Activated T-cell treated with anti-CD3 and anti-CD28 coated beads, Interleukin-2, amount 50 U/mL, for 72 hours (primary cell): ENCODE measurements at places on chromosomes 4 and X.

- DNase-seq: no peak
These were observed 9.0 kb upstream of the HNRNPD start for GRCh38 chr4:82382751-82383150.

DNA sequence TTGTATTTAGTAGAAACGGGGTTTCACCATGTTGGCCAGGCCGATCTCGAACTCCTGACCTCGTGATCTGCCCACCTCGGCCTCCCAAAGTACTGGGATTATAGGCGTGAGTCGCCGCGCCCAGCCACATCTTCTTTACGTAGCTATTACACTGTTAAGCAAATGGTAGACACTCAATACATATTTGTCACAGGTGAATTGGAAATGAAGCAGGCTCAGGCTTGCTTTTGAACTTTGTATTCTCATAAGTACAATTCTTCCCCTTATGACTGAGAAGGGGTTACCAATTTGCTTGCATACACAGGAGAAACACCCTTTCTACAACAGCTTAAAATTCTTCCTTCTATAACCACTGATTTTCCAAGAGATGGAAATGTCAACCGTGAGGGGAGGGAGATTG, 787 bp upstream of the SRPX2 start:
- DNase-seq: no peak

GRCh38 chr4:102259702-102260101, 85.6 kb downstream of the SLC39A8 start:
- DNase-seq: no peak

DNA sequence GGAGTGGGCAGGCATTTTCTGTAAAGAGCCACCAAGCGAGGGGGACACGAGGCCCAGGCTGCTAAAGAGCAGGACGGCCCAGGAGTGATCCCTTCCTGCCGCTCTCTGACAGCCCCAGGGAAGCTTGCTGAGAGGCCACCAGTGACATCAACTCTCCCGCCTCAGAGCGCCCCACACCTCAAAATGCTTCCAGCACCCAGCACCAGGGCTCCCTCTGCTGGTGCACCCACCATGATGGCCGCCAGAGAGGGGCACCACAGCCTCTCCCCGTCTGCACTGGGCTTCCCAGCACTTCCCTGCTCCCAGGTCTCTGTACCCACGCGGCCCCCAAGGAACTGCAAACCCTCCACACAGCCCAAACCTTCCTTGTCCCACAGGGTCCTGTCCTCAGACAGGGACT, 40.4 kb downstream of the GAK start:
- peak; percentile 20 for DNase-seq

DNA sequence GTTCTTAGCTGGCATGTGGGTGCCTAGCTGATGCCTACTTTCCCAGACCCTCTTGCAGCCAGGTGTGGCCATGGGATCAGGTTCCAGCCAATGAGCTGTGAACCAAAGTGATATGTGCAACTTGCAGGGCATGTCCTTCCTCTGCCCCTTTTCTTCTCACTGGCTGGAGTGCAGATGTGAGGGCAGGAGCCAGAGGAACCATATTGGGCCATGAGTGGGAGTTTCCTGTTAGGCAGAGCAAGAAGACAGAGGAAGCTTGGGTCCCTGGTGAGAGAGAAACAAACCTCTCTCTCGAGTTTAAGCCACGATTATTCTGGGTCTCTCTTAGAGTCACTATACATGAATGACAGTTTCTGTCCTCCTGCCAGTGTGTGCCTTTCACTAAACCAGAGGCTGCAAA, 120.4 kb upstream of the STX18 start:
- DNase-seq: no peak

- DNase-seq: no peak
These were observed 319.1 kb upstream of the EMCN start for GRCh38 chr4:100836929-100837328.

DNA sequence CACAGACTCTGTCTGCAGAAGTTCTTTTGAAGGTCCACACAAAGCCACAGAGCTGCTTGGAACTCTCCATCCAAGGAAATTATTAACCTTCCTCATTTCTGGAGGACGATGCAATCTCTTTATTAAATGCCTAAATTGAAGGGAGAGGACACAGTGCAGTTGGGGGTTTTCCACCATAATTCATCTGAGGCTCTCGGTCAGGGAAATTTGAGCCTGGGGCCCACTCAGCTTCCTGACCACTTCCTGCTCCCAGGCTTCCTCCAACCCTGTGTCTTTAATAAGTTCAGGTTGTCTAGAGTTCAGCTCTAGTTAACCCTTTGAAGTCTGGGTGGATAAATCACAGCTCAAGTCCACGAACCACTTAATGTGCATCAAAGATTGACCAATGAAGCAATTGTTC, 58.5 kb downstream of the PRPS1 start:
- DNase-seq: no peak

GRCh38 chr4:24588216-24588954, 4.0 kb upstream of the DHX15 start:
- no peak for DNase-seq

DNA sequence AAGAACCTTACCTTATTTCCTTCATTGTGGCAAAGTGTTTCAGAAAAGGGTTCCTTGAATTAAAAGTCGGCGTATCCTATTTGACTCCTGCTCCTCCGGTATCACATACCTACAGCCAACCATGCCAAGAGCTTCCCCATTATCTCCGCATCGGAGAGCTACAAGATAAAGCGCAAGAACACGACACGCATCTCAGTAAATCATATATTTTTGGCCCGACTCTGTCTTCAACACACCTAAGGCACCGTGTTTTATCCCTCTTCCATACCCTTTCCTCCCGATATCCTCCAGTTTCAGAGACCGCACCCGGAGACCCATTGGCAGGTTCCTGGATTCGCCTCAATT, 497 bp upstream of the THAP9 start:
- DNase-seq: no peak

DNA sequence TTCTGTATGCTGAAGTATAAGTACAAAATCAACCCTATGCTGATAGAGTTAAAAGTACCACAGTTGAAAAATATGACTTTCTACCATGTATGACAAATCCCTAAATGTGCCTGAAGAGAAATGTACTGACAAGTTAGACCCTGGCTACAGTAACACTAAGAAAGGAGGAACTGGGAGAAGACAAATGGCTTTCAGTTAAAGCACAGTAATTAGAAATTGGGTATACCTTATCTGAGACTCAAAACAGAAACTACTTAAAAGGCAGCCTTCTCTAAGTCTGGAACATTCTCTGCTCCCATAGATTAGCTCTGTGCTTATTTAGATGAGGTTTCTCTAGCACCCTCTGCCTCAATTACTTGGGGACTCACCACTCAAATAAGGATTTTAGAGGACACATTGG, 189.1 kb downstream of the GPC3 start:
- no peak for DNase-seq

- no peak for DNase-seq
These were observed 2.9 kb downstream of the GPR78 start for GRCh38 chr4:8582941-8583654.

- peak; percentile 16 for DNase-seq
These were observed 27.3 kb upstream of the JADE1 start for GRCh38 chr4:128782076-128782715.

DNA sequence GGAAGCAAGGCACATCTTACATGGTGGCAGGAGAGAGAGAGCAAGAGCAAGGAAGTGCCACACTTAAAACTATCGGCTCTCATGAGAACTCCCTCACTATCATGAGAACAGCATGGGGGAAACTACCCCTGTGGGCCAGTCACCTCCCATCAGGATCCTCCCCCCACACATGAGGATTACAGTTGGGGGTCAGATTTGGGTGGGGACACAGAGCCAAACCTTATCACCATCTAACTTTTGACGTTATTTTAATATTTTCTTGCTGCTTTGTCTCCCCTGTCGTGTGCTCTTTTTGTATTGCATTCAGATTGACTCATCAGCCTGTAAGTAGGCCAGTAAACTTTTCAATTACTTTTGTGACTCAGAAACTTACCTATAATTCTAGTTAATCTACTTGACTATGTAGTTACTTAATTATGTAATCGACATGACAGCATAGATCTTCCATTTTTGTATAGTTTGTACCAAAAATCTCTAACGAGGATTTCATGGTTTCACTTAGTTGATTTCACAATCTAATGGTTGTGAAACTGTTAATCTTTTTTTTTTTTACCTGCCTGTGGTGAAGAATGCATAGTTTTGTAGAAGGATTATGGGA, 18.3 kb downstream of the STIM2 start:
- DNase-seq: peak; percentile 38

DNA sequence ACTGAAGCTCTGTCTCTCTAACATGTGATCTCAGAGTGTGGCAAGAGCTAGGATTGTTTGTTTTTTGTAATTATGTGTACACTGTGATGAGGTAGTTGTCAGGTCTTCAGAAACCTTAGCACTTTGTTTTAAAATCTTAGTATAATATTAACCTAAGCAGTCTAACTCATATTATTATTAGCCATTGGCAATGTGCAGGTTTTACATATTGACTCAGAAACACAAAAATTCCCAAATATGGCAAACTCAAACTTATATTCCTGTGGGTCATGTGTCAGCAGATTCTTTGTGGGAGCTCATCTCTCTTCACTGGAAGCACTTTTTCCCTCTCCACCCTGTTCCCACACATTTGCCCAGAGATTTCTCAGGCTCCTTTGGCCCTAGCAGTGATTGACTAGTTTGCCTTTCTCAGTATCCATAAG, 8.2 kb upstream of the PWWP3B start:
- DNase-seq: no peak

DNA sequence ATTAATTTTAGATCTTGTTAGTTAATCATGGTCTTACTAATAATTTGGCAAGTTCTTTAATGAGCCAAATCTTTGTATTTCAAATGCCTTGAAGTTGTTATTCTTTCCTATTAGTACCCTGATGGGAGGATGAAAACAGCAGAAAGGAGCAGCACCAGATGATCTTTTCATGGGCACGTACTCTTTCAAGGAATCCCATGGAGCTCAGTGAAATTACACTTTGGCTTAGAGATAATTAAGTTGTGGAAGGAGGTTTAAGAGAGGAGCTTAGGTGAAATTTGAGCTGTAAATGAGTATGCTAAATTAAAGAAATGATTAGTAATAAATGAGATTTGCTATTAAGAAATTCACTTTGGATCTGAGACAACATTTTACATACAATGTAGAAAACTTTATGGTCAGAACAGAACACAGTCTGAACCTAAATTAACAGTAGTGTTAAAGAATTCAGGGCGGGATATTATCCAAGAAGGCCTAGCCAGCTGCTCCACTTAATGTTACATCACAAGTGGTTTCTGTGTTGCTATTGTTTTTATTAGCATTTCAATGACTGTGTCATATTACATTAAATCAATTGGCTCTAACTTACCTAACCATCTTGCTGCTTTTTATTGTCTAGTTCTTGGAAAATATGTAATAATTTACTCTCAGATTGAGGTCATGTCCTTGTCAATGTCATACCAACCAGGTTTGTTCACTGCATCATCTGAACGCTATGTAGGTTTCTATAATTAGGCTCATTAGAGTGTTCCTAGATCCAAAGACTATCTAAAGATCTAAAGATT, 3.9 kb downstream of the MTHFD2L start:
- DNase-seq: no peak

DNA sequence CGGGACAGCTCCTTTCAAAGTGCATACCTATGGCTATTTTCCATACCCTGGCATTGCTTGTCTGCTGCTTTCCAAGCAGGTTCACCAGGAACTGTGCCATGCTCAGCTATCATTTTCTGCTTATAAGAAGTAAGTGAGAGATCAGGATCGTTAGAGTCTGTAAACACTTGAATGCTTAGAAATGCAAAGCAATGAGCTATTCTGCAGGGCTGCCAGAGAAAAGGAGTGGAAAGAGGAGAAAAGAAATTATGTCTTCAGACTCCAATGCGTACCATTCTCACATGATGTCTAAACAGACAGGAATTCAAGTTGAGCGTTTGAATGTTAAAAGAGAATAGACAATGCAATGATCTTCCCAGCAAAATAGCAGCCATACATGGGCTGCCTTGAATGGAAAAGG, 245.5 kb upstream of the SLC7A11 start:
- DNase-seq: no peak

GRCh38 chr4:172147687-172148086, 334.5 kb downstream of the GALNTL6 start:
- no peak for DNase-seq

DNA sequence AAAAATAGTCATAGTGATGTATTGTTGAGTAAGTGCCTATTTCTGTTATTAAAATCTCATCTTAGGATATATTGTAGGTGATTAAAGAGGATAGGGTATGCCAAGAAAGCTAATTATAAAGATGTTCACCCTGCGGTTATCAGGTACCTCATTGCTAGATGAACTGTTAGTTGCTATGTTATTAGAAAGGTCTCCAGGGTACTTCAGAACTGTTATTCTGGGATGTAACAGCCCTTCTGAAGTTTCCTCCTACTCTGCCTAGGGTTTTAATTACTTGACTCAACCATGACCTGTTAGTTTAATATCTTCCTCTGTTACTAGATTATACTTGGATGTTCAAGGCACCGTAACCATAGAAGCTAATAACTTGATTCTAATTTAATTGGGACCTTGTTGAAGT, 15.4 kb downstream of the TMPRSS11E start:
- no peak for DNase-seq

DNA sequence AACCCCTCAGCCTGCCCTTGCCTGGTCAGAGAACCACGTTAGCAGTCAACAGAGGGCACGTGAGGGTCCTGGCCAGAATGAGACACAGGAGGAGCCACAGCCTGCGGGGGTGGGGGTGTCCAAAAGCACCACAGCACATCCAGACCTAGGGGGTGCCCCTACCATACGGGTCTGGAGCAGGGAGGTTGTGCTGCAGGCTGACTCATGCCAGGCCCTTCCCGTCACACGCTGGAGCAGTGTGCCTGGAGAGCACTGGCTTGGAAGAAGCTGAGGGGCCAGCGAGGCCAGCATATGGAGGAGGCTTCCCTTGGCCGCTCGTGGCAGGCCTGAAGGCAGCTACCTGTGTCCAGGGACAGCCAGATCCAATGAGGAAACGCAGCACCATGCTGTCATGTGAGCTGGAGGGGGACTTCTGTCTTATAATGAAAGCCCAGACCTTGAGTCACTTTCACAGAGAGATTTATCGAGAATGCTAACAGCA, 1.5 kb upstream of the IRAK1 start:
- no peak for DNase-seq

- peak; percentile 19 for DNase-seq
These were observed 203.9 kb upstream of the LEF1 start for GRCh38 chr4:108372681-108373080.

- DNase-seq: no peak
These were observed 162.8 kb downstream of the GABRB1 start for GRCh38 chr4:47194036-47194737.

DNA sequence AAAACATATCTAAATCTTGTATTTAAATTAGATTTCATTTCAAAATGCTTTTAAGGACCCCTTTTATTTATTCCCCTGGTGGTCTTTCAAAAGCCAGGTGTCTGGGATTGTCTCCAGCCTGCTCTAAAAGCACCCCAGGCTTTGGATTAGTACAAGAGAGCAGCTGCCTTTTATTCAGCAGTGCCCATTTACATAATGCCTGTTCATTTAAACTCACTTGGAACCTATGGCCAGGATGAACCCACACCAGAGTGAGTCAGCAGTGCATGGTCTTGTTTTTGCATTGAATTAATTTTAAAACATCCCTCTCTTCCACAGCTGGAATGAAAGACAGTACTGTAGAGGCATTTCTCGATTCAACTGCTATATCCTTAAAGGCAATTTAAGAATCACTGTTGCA, 64.1 kb upstream of the TENM3 start:
- no peak for DNase-seq
